ENCODE measurements at places on chromosomes 12 and 14. TPM values are rescaled to one million over a fixed set of nuclear protein-coding genes. Genes with fewer than 3 reads are reported as not detected.

The PIWIL1 gene
- total RNA-seq = not detected

The NXPH4 gene
- total RNA-seq = 2.7 TPM

The ZC2HC1C gene
- total RNA-seq = 4.0 TPM

The TAS2R30 gene
- total RNA-seq = not detected

The CDKN3 gene
- 68.2 TPM for total RNA-seq

All from A549 treated with ZK216348 at 1 μM for 4 hours (cell line).